Esophagus (tissue), 2 donors: ENCODE measurements at places on chromosomes 5 and 9. TPM values are rescaled to one million over a fixed set of nuclear protein-coding genes. Genes with fewer than 3 reads are reported as not detected.

The ISL1 gene
- 0.14 TPM for polyA plus RNA-seq

The PCSK1 gene
- polyA plus RNA-seq = 0.04 TPM

The GABRA6 gene
- polyA plus RNA-seq = not detected

The CACNA1B gene
- polyA plus RNA-seq = under 0.01 TPM

The ARL14EPL gene
- polyA plus RNA-seq = not detected

The PDGFRB gene
- 7.9 TPM for polyA plus RNA-seq

The MEF2C gene
- polyA plus RNA-seq = 1.6 TPM

The GFI1B gene
- 0.02 TPM for polyA plus RNA-seq

The SPINK13 gene
- polyA plus RNA-seq = not detected

The BAAT gene
- not detected for polyA plus RNA-seq

The SMIM23 gene
- polyA plus RNA-seq = not detected

The PKD2L2 gene
- 0.02 TPM for polyA plus RNA-seq

The DMGDH gene
- 0.33 TPM for polyA plus RNA-seq
